ENCODE measurements at places on chromosomes 11 and 22.

GRCh38 chr11:76623171-76623883 lies 47.2 kb downstream of the LRRC32 start:
- DNase-seq = no peak

DNA sequence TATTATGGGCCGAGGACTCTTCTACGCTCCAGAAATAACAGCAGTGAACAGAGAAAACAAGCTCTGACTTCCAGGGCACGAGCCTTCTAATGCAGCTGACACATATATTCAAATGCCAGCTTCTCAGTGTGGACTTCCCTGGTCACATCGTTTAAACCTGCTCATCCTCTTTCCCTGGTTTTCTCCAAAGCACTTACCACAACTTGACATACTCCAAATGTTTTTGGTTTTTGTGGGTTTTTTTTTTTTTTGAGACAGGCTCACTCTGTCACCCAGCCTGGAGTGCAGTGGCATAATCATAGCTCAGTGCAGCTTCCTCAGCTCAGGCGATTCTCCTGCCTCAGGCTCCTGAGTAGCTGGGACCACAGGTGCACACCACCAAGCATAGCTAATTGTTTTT lies 105.5 kb downstream of the MICAL3 start:
- DNase-seq = no peak

- DNase-seq = no peak
These were observed 66.7 kb downstream of the MICAL3 start for GRCh38 chr22:17957693-17958092.

DNA sequence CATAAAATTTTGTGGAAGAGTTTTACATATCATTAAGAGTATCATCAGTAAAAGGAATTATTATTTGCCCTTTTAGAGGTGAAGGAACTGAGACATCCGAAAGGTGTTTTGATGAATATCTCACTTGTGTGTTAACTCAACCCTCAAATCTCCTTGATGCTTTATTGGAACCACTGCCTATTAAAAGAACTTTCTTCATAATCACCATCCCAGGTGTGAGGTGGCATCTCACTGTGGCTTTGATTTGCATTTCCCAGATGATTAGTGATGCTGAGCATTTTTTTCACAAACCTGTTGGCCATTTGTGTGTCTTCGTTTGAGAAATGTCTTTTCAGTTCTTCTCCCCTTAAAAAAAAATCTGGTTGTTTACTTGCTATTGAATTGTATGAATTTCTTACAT lies 134.0 kb upstream of the SYN3 start:
- no peak for DNase-seq

- no peak for DNase-seq
These were observed 70.4 kb upstream of the MTMR2 start for GRCh38 chr11:95994329-95994728.

GRCh38 chr11:129056916-129057315 lies 114.2 kb upstream of the TP53AIP1 start:
- DNase-seq = no peak

DNA sequence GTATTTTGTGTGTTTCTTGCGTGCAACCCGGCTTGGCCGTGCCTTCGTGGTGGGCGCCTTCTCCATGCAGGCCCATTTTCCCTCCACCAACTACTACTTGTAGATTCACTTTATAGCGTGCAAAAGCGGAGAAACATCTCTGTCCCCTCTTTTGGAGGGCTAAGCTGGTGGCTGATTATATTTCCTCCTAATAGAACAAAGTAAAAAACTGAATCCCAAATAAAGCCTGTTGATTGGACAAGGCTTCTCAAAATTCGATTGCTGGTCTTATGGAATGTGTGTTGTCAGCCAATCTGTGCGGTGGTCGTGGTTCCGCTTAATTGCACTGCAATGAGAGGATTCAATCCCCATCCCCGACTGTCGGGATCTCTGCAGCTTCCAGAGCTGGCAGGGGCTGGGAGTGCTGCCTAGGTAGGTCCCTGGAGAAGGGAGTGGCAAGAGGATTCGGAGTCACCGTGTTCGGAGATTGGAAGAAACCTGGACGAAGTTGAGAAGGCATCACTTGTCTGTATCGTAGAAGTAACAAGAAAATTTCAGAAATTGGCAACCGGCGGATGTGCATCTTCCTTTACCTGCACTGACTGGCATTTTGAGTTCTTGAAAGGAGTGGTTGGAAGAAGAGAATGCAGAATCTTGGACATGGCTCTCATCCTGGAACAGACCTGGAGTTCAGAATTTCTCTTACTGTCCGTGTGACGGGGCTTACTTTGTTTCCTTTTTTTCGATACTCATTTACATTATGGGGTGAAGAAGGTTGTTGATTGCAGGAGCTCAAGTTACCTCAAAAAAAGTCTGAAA lies 1.1 kb downstream of the HMGXB4 start:
- no peak for DNase-seq

- no peak for DNase-seq
These were observed 2.0 kb upstream of the SAA1 start for GRCh38 chr11:18264035-18264434.

- DNase-seq = no peak
These were observed 87.7 kb upstream of the BIRC3 start for GRCh38 chr11:102229510-102230123.

DNA sequence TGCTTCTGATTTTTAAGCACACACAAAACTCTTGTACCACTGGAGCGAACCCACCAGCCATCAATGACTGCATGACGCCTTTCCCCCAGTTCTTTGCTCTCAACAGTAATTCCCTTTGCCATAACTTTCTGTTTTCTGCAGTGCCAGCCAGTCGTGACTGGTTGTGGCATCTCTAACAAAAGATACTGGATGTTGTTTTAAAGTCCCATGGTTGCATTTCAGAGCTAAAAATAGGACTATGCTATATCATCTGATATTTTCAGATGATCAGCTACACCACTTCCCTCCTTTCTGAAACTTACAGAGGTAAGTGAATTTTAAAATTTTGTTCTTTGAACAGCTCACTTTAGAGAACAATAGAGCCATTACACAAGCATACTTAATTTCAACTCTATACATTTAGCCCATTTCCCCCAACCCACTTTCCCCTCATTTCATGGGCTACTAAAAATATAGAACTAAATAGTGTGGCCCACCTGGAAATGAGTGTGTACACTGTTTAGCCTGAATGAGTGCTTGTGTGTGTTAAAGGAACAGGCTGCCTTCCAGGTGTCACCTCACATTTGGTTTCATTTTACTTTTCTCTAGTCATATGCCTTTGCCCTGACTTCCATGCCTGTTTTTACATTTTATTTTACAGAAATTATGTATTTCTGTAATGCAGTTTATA lies 136.9 kb upstream of the ZC3H12C start:
- no peak for DNase-seq
